ENCODE measurements at places on chromosomes 5 and 9.
A peak's percentile ranks its signal among the peaks of the same experiment; 100 is the strongest.

- DNase-seq = peak; percentile 30
Measured at GRCh38 chr9:15401266-15401665, 21.4 kb upstream of the SNAPC3 start.

DNA sequence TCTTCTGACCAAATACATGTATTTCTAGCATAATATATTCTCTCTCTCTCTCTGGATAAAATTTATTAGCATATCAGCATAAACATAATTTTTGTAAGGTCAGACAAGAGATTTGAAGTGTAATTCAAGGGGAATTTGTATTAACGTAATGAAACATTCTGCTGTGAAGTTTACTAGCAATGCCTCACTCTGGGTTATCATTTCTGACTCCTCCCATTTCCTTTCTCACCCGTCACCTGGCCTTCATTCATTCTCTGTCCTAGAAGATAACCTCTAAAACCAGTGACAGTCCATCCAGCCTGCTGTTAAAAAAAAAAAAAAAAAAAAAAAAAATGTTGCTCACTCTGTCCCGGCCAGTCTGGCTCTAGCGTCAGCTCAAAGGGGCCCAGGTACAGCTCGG lies 27.1 kb downstream of the GRAMD2B start:
- no peak for DNase-seq

DNA sequence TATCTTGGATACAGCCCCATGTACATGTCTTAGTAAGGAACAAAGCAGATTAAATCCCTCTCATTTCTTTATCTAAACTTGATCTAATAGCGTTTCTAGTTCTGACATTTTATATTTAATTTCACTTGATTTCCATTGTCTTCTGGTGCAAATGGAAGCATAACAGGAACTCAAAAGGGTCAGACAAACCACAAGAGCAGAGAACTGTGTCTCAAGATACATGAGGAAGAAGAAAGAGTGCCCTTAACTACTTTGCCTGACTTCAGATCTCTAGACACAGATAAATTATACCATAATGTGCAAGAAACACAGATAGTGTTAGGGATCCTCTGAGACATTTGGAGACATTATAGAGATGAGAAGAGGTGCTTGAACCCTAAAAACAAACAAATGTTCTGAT lies 20.7 kb upstream of the STX17 start:
- DNase-seq = no peak

GRCh38 chr5:20023686-20024180 lies 35.7 kb upstream of the CDH18 start:
- no peak for DNase-seq

GRCh38 chr9:107274953-107275422 lies 8.1 kb upstream of the RAD23B start:
- DNase-seq = peak; percentile 100

DNA sequence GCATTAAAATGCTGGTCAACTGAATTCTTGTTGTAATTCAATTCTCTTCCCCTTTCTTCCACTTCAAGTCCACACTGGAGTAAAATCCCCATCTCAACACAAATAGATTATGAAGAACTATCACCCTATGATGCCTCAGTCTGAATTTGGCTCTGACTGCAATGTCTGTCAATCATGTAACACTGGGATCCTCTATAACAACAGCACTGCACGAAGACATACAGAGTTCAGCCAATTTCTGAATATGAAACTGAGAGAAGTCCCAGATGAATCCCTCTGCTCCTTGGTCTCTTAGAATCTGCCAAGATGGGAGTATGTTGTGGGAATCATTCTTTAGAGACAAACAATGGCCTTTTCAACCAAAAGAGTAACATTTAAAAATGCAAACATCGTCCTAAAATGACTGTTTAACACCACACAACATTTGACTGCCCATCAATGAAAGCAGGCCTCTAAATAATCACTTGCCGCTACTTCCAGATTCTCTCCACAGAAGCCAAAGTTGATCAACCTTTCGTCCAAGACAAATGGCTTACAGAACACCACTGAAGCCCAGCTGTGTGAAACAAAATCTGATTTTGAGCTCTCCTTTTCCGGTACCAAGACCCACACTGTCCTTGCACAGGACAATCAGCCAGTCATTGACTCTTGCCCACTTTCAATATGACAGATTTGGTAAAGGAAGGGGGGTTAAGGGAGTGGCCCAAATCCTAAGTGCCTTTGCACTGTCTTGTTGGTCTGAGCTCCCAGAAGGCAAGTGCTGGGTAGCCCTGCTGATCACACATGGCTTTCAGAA lies 258.0 kb downstream of the EBF1 start:
- no peak for DNase-seq

- no peak for DNase-seq
Measured at GRCh38 chr5:131635684-131636572, 899 bp upstream of the RAPGEF6 start.

DNA sequence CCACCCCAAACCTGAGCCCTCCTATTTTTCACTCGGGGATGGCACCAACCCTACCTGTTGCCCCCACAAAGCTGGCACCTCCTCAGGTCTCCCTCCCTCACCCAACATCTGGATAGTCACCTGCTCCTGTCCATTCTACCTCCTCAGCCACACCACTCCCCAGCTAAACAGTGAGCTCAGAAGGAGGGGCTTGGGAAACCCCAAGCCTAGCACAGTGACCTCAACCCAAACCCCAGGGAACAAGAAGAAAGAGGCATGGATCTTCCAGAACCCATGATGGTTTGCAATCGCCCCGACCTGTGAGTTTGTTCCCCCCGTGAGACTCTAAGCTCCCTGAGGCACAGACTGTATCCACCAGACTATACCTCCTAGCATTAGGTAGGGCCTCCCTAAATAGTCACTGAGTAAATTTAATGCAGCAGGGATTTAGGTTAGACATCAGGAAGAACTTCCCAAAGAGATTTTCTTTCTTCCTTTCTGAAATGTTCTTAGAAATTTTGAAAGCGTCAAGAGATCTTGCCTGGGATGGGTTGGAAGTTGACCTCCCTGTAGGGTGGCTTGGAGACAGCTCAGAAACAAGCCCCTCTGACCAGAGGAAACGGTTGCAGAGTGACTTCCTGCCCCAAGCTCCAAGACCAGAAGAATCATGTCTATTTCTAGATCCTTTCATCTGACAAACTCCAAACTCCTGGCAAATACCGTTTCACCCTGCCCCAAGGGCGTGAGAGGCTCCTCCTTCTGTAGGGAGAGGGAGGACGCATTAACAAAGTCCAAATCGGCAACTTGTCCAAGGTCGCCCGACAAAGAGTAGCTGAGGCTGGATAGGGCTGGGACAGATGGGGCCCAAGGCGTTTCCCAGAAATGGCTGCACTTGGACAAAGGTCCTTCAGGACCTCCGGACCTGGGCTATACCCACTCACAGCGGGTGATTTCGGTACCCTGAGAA lies 4.1 kb downstream of the FIBCD1 start:
- no peak for DNase-seq

GRCh38 chr5:118228489-118228888 lies 759.9 kb downstream of the DTWD2 start:
- DNase-seq = peak; percentile 1

- DNase-seq = no peak
Measured at GRCh38 chr5:946720-947625, 54.3 kb downstream of the TRIP13 start.

DNA sequence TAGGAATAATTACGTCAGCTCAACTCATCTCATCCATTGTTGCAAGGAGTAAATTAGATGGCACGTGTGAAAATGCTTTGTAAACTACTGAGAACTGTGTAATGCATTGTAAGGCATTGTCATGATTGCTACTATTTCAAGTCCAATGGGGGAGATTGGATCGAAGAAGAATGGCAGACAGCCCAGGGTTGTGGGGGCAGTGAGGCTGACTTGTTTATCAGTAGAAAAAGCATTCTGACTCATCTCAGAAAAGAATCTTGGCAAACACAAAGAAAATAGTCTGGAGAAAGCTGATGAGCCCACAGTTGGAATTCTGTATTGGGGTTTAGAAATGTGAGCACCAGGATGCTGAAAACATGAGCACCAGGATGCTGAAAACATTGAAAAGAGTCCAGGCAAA lies 28.0 kb upstream of the DAP start:
- peak; percentile 89 for DNase-seq

DNA sequence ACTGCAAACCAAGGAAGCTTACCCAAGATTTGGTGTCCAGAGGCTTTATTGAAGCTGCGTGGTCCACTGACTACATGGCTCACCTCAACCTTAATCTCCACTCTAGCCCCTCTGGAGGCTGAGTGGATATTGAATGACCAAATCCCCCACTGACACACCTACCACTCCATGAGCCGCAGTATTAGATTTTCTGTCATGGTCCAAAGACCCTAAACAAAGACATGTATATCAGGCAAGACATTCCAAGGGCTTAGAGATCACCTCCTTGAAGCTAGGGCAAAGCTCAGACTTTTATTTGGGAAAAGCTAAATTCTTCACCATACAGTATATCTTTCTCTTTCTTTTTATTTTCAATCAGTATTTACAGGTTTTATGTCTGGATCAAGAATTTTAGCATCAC lies 346.2 kb upstream of the CTNND2 start:
- DNase-seq = no peak

DNA sequence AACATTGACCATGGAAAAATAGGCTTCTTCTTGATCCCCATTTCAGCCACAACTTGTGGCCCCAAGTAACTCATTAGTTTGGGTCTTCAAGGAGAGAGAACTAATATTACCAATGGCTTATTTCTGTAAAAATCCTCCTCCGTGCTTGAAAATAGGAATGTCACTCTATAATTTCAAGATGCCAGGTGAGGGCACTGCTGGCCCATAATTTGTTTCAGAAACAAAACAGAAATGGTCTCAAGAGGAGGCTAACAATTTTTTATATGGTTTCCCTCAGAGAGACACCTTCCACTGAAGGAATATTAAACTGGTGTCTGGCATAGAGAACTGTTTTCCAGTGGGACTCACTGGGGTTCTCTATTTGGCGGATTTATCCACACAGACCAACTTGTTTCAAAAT lies 437.0 kb upstream of the TRPC7 start:
- peak; percentile 42 for DNase-seq

- DNase-seq = no peak
Measured at GRCh38 chr5:75985077-75985476, 98.1 kb upstream of the SV2C start.

DNA sequence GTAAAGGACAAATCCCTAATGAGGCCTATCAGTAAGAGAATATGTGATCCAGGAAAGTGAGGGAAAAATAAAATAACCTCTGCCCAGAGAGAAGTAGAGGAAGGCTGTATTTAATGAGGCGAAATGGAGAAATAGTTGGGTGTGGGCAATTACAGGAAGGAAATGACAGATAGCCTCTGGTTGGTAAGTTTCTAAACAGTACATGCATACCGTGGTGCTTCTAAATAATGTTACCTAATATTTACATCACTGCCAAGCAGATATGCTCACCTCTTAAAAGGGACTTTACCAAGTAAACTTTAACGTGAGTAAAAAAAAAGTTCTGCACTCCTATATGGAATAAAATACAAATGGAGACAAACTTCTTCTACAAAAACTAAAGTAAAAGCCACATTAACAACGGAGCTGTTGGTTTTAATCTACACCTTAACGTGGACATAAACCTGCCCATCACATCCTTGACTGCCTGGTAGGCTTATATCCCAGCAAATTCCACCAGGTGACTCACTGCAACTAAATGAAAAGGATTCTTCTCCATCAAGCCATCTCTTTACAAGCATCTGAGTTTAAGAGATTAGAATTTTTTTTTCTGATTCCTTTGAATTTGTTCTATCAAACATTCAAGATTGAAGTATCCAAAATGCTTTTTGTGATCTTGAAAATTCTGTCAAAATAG lies 12.4 kb downstream of the NFIL3 start:
- DNase-seq = no peak

- peak; percentile 7 for DNase-seq
Measured at GRCh38 chr5:151772029-151772845, 483 bp downstream of the G3BP1 start.

DNA sequence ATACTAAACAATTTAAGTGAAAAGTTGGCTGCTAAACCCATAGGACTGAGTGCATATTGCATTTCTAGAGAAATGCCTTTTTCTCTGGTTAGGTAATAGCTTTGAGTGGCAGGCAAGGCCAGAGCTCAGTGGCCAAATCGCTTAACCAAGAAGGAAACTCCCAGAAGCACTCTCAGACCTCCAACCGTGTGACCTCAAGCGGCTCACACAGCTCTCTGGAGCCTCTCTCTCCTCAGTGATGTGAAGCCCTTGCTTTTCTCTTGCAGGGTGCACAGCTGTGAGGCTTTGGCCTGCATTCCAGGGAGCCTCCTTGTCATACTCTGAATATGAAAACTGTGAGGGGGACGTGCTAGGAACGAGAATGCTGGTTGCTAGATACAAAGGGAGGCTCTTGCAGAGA lies 106.7 kb downstream of the INSYN2B start:
- peak; percentile 84 for DNase-seq

- no peak for DNase-seq
Measured at GRCh38 chr5:32989815-32990214, 278.7 kb downstream of the NPR3 start.

- no peak for DNase-seq
Measured at GRCh38 chr5:78781611-78782286, 133.2 kb upstream of the LHFPL2 start.

- DNase-seq = no peak
Measured at GRCh38 chr5:93805616-93806379, 64.4 kb upstream of the POU5F2 start.

Measured in fibroblast of skin of scalp (primary cell).